ENCODE measurements at places on chromosomes 2 and 18. TPM values are rescaled to one million over a fixed set of nuclear protein-coding genes. Genes with fewer than 3 reads are reported as not detected.

Gene CAPN14
- total RNA-seq, result 0.89 TPM

Gene LYPD6
- total RNA-seq, result 7.0 TPM

Gene TUBB8B
- not detected for total RNA-seq

Gene CPS1
- total RNA-seq, result 11.4 TPM

Gene AGAP1
- total RNA-seq, result 196 TPM

Gene MEP1B
- total RNA-seq, result not detected

Gene ACTR3
- 137 TPM for total RNA-seq

Gene MATN3
- 3.4 TPM for total RNA-seq

Gene PTPRN
- 350 TPM for total RNA-seq

Gene LNPK
- total RNA-seq, result 60.6 TPM

Gene ICOS
- not detected for total RNA-seq
